ENCODE measurements at places on chromosomes 2 and 18. TPM values are rescaled to one million over a fixed set of nuclear protein-coding genes. Genes with fewer than 3 reads are reported as not detected.
A peak's percentile ranks its signal among the peaks of the same experiment; 100 is the strongest.

The MDH1B gene
- total RNA-seq = 1.3 TPM

The SLC66A3 gene
- 9.7 TPM for total RNA-seq

The COL6A3 gene
- 89.5 TPM for total RNA-seq

The VWC2L gene
- total RNA-seq = 0.08 TPM

The HMSD gene
- 1.1 TPM for total RNA-seq

The RAB10 gene
- 79.4 TPM for total RNA-seq

The ANTXR1 gene
- 38.1 TPM for total RNA-seq

DNA sequence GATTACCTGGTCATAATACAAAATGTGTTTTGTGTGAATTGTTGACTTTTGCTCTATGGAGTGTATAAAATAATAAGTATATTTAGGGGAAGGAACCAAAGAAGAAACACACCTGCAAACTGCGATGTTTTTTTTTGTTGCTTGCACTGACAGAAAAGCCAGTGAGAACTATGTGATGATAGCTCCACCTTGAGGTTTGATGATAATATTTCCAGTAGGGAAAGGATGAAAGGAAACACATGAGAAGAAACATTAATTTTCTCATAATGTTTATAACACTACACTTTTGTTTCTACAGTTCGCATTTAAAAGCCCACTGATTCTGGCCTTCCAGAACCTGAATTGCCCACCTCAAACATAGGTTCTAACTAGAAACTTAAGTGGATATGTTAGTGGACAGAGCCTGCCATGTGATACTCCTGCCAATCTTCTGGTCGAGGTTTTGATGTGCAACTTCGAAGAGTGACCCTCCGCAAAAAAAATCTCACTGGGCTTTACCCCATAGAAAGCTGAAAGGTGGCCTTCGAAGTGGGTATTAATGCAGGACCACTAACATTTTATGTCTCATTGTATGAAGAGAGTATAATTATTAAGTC, 476.4 kb upstream of the SPHKAP start:
- DNase-seq = no peak

DNA sequence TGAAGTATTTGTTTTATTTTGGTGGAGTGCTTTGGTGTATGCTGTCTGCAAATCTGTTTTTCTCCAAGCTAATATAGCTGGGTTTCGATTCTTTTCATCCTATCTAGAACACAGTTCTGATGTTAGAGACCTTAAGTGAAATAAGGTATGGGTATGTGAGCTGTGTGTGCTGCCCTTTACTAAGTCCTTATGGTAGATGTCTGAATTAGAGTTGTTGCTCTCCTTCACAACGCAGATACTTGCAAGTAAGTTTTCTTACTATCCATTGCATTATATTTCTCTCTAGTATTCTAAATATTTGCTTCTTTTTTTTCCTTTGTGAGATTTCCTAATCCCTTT, 38.6 kb downstream of the AGFG1 start:
- DNase-seq = no peak

GRCh38 chr2:235300368-235301201, 193.3 kb upstream of the AGAP1 start:
- DNase-seq = peak; percentile 65

- DNase-seq = no peak
Measured at GRCh38 chr18:9337873-9338272, 3.3 kb downstream of the TWSG1 start.

DNA sequence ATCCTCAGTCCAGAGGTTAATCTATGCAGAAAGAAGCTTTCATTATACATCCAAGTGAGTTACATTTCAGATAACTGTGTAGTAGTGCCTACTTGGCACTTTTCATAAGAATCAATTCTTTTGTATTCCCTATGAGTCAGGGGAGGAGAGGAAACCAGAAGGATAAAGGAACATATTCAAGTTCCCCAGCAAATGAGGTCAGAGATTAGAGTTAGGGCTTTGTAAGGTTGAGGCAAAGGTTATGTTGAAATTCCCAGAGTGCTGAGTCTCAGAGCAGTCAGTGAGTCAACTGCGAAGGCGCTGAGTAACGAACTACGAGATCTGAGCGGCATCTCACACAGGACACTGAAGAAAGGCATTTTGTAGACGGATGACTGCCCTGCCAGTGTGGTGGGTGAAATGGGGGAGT, 25.1 kb upstream of the ME2 start:
- no peak for DNase-seq

Measured in cardiac septum (tissue), 1 donor.